ENCODE measurements at places on chromosomes 5 and 9. TPM values are rescaled to one million over a fixed set of nuclear protein-coding genes. Genes with fewer than 3 reads are reported as not detected.

The OSMR gene
- 18.0 TPM for total RNA-seq

The ACTL7A gene
- total RNA-seq = not detected

The CLIC3 gene
- 3.3 TPM for total RNA-seq

The PCDHA1 gene
- total RNA-seq = not detected

The TMEM203 gene
- total RNA-seq = 11.6 TPM
